ENCODE measurements at places on chromosomes 1 and 21. TPM values are rescaled to one million over a fixed set of nuclear protein-coding genes. Genes with fewer than 3 reads are reported as not detected.

TAS1R1 gene
- not detected for total RNA-seq

UBL4B gene
- not detected for total RNA-seq

LBR gene
- 28.0 TPM for total RNA-seq

PKN2 gene
- 15.2 TPM for total RNA-seq

FCGR3B gene
- not detected for total RNA-seq

SMPDL3B gene
- 0.29 TPM for total RNA-seq

MYCL gene
- not detected for total RNA-seq

CFAP141 gene
- total RNA-seq, result not detected

SYCP1 gene
- total RNA-seq, result not detected
